ENCODE measurements at places on chromosomes 3 and 15.
A peak's percentile ranks its signal among the peaks of the same experiment; 100 is the strongest.

GRCh38 chr3:35737527-35737926 is 98.2 kb downstream of the ARPP21 start:
- no peak for DNase-seq

DNA sequence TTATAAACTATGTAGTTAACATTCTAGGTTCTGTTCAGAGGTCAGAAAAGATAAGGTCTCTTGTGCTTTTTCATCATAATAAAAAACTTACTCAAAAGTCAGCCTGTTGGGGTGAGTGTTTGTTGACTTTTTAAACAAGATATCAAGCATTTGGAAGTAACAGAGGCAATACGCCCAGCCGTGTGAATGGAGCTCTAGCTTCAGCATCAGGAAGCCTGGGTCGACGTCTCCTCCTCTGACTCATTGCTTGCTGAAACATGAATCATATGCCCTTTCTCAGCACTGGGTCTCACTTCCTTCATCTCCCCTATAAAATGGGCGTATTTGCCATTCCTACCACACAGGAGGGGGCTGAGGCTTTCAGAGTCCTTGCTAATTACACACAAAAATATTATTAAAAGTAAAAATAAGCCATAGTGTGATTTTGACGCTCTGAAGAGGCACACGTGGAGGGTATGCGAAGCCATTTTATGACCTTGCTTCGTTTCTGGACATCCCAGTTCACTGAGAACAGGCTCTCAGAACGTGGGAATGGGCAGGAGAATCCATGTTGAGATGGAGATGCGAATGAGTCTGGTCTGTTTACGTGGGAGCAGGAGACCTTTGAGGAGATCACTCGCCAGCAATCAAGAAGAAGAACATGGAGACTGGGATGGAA is 220.8 kb upstream of the TPRG1 start:
- DNase-seq: peak; percentile 91

- no peak for DNase-seq
Measured at GRCh38 chr3:137766041-137766875, 2.1 kb downstream of the SOX14 start.

DNA sequence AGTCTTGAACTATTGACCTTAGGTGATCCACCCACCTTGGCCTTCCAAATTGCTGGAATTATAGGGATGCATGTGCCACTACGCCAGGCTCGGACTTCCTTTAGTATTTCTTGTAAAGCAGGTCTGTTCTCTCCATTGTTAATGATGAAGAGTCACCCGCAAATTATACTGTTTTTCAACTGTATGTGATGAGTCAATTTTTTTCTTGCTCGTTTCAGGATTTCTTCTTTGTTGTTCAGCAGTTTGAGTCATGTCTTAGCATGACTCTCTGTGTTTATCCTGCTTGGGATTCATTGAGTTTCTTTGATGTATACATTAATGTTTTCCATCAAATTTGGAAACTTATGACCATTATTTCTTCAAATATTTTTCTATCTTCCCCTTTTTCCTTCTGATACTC is 28.9 kb downstream of the GRAMD1C start:
- no peak for DNase-seq

DNA sequence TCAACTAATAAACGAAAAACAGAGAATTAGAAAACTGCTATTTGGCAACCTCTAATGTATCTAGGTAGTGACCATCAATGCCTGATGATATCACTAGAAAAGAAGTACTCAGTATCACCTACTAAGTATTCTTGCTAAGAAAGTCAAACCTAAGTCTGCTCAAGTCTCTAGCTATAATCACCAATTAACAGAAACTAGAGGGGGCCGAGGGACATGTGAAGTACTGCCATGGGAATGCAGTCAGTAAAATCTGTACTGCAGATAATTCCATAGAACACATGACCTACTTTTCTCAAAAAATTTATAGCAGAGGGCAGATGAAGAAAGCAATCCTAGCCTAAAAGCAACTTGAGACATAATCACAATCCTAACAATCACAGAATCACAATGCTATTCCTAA is 51.4 kb downstream of the CPEB1 start:
- no peak for DNase-seq

DNA sequence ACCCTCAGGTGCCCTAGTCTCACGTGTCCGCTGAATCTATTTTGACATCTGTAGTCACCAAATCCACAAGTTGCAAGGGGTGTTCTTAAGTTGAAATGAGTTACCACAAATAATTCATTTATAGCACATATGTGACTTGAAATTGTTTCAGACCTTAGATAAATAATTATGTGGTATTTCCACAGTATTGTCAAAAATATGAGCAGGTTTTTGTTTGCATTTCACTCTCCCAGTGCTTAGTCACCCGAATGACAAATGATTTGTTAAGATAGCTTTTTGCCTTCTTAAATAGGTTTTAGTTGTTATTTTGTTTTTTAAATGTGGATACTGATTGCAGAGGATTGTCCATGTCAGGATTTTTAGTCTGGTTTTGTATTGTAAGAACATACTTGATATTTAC is 2.6 kb downstream of the MFSD1 start:
- DNase-seq: no peak

GRCh38 chr3:11509173-11510000 is 134.3 kb downstream of the VGLL4 start:
- DNase-seq: peak; percentile 77

- DNase-seq: no peak
Measured at GRCh38 chr15:81029414-81030300, 28.9 kb downstream of the TLNRD1 start.

DNA sequence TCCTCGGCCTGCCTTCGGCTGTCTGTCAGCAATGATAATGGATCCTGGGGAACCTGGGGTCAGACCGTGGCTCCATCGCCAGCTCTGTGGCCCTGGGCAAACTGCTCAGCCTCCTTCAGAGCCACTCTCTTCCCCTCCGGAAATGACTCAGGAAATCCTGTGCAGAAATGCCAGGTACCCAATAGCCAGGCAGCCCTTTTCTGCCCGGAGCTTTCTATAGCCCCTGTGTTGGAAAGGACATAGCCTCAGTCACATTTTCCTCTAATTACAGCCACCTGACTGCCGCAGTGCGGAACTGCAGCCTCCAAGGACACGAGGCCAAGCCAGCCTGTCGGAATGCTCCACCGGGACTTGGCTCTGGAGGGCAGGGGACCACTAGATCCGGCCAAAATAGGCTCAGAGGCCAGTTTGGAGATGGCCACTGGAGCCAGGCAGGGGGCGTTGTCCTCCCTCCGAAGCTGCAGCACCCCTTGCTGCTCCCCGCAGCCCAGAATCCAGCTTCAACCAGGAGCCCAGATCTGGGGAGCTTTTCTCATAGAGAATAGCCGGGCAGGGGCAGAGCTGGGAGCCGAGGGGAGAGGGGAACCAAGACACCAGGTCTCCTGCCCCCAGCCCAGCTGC is 11.6 kb upstream of the ZXDC start:
- DNase-seq: peak; percentile 62

GRCh38 chr3:26840272-26840870 is 217.8 kb downstream of the LRRC3B start:
- no peak for DNase-seq

GRCh38 chr3:13535526-13535875 is 13.4 kb upstream of the FBLN2 start:
- DNase-seq: no peak

DNA sequence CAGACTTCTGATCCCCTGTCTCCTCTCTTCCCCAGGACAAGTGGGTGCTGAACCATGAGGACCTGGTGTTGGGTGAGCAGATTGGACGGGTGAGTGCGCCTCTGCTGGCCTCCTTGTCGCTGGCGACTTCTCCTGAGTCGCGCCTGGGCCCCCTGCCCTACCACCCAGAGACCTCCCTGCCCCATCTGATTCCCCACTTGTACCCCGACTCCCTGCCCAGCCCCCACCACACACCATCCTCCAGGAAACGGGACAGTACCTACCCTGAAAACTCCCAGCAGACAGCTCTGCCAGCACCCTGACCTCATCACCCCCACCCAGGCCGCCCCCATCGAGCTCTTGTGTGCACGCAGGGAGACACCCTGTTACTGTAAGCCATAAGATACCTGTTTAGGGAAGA is 7.7 kb downstream of the FES start:
- no peak for DNase-seq

- DNase-seq: no peak
Measured at GRCh38 chr3:141740349-141740748, 2.3 kb downstream of the RNF7 start.

- DNase-seq: no peak
Measured at GRCh38 chr15:77605547-77605946, 27.2 kb downstream of the LINGO1 start.

GRCh38 chr15:98935736-98936135 is 71.9 kb downstream of the PGPEP1L start:
- no peak for DNase-seq

GRCh38 chr3:34359064-34359463 is 560.6 kb downstream of the PDCD6IP start:
- no peak for DNase-seq

- DNase-seq: no peak
Measured at GRCh38 chr15:98873441-98874218, 134.0 kb downstream of the PGPEP1L start.

DNA sequence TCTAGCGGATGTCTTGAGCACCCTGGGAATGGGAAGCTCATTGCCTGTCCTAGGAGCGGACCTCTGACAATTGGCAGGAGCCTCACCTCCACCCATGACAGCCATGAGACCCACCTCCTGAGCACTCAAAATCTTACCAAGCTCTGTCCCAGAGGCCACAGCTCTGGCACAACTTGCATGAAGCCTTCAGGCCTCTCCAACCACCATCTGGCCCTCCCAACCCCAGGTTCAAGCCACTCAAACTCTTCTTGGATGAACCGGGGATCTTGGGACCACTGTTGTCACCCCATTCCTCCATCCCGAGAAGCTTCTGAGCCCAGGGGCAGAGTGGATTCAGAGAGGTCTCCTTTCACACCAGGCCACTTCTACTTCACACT is 1.5 kb downstream of the VIPR1 start:
- peak; percentile 17 for DNase-seq

DNA sequence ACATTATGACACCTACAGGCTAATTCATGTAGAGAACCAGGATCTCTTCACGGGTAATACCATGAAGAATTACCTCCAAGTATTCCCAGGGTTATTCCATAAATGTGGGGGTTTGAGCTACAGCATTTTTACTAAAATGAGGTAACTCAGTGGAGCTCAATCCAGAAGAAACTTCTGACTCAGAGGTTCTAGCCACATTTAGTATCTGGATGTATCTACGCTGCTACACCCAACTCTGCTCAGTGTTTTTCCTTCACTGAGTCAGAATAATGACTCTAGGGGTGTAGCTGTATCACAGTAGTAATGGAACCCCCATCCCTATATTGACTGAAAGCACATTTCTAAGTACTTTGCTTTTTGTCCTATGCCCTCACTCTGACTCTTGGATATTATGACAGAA is 52.4 kb downstream of the COPS2 start:
- DNase-seq: no peak

- peak; percentile 89 for DNase-seq
Measured at GRCh38 chr3:31981206-31982181, at the start of the genes OSBPL10 and ZNF860. OSBPL10 (minus strand) TSS chr3:31981262; CDS start chr3:31981179, 83 bp downstream. ZNF860 (plus strand) TSS chr3:31981750; CDS start chr3:31989080, 7,330 bp downstream.

DNA sequence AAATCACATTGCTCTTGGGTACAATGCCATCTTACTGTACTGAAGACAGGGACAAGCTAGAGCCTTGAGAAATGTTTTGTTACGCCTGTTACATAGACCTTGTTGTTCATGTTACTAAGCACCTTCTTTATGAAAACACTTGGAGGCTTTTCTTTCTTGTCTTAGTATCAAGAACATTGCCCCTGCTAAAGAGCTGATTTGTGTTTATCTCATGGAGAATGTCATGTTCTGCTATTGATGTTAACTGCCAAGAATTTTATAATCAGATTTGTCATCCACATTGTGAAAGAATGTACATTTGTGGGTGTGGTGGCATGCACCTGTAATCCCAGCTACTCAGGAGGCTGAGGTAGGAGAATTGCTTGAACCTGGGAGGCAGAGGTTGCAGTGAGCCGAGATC is 431.3 kb upstream of the MDFIC2 start:
- no peak for DNase-seq

- DNase-seq: no peak
Measured at GRCh38 chr3:67521053-67521646, 133.3 kb downstream of the SUCLG2 start.

DNA sequence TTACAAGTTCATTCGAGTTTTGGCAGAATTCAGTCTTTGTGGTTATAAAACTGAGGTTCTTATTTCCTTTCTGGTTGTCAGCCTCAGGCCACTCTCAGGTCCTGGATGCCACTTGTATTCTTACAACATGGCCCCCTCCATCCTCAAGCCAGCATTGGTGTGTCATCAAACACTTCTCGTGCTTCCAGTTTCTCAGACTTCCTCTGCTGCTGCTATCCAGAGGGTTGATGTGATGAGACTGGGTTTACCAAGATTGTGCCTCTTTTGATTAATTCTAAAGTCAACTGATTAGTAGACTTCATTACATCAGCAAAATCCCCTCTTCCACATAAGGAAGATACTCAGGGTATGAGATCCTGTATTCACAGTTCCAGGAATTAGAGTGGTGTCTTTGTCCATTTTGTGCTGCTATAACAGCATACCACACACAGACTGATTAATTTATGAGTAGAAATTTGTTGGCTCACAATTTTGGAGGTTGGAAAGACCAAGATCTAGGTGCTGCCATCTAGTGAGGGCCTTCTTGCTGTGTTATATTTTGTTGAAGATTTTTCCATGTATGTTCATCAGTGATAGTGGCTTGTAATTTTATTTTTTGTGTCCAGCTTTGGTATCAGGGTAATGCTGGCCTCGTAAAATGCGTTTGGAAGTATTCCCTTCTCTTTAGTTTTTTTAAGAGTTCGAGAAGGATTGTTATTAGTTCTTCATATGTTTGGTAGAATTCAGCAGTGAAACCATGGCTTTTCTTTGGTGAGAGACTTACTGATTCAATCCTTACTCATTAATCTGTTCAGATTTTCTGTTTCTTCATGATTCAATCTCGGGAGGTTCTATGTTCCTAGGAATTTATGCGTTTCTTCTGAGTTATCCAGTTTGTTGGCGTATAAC is 11.1 kb downstream of the LRCH3 start:
- no peak for DNase-seq

- DNase-seq: no peak
Measured at GRCh38 chr15:94234300-94234699, 2.9 kb downstream of the MCTP2 start.

DNA sequence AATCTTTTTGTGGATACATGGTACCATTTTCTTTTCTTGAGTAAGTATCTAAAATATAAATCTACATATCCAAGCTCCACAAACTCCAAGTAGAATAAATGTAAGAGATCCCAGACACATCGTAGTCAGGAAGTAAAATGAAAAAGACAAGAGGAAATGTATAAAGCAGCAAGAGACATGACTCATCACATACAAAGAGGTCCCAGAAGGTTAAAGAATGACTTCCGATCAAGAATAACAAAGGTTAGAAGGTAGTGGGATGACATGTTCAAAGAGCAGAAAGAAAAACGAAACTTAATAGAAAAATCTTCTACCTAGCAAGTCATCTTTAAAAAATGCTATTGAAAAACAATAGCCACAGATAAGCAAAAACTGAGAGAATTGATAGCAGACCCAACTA is 705.8 kb downstream of the NR2F2 start:
- DNase-seq: no peak
